GM10248 (cell line): ENCODE measurements at places on chromosomes 6 and 20.
A peak's percentile ranks its signal among the peaks of the same experiment; 100 is the strongest.

- no peak for DNase-seq
Measured at GRCh38 chr6:162999575-163000285, 272.0 kb downstream of the PACRG start.

GRCh38 chr6:149820506-149820905 lies 43.7 kb downstream of the LRP11 start:
- no peak for DNase-seq

- peak; percentile 15 for DNase-seq
Measured at GRCh38 chr20:14717134-14717999, 380.0 kb upstream of the FLRT3 start.

- no peak for DNase-seq
Measured at GRCh38 chr6:153101461-153101860, 29.6 kb downstream of the RGS17 start.

DNA sequence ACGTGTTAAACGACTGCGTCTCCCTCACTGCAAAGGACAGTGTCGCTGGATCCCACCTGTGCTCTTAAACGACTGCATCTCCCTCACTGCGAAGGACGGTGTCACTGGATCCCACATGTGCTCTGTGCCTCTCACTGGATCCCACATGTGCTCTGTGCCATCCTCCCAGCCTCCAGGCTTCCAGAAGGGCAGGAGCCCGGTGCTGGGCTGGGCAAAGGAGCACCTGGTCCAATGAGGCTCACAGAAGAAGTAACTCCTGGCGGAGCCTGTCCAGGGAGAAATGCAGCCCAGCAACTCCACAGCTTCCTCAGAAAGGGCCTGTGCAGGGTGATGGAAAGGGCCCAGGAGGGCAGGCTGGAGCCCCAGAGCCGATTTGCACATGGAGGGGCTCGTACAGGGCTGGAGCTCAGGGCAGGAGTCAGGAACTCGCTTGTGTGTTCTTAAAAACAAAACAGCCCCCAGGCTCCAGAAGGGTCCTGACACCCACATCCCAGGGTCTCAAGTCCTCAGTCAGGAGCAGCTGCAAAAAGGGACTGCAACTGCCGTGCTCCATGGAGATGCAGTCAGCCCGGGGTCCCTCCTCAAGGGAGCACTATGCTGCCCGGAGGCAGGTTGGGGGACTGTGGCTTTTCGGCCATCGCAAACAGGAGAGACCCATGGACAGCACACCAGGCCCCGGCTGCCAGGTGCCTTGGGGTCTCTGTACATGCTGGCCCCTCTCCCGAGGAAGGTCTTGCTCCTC lies 52.7 kb downstream of the DLL1 start:
- DNase-seq = no peak

DNA sequence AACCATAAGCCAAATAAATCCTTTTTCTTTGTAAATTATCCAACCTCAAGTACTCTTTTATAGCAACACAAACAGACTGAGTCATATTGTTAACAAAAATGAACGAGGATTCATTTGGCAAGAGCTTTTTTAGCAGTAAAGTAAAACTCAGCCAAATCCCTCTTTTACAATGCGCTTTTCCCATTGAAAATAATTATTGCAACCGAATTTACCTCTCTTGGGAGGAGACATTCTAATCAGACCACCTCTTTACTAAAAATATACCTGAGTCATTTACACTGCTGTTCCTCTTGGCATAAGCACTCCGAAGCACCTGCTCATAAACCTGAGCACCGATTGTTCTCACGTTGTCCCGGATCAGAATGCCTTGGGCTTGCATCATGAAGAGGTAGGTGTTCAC lies 57.4 kb downstream of the B4GALT5 start:
- DNase-seq = no peak

DNA sequence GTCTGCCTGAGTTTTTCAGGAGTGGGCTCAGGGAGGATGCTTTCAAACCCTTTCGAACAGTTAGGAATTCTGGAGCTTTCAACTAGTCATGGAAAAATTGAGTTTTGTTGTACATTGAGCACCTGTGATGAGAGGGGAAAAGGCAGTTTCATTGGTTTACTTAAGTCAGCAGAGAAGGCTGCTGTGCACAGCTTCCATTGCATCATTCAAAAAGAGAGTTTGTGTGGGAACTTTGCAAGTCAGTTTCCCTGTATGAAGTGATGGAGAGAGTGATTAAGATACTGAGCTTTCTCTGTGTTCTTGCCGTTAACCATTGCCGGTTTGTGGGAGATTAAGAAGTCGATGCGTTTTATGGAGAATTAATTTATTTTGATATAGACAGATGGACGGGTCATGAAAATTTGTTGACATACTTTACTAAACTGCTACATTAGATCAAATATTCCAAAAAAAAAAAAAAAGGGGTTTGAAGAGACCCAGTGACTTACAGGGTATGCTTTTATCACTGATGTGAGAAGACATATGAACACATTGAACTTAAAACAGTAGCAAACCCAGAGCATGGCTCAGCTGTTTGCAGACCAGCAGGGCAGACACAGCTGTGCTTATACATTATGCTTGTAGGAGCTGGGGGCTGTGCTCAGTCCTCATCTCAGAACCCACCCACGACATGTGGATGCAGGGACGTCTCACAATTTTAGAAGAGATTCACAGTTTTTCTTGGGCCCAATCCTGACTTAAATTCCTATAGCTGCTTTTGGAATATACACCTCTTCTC lies 234.1 kb downstream of the SOX4 start:
- DNase-seq = no peak

- no peak for DNase-seq
Measured at GRCh38 chr6:52209770-52210169, 23.6 kb downstream of the IL17A start.

DNA sequence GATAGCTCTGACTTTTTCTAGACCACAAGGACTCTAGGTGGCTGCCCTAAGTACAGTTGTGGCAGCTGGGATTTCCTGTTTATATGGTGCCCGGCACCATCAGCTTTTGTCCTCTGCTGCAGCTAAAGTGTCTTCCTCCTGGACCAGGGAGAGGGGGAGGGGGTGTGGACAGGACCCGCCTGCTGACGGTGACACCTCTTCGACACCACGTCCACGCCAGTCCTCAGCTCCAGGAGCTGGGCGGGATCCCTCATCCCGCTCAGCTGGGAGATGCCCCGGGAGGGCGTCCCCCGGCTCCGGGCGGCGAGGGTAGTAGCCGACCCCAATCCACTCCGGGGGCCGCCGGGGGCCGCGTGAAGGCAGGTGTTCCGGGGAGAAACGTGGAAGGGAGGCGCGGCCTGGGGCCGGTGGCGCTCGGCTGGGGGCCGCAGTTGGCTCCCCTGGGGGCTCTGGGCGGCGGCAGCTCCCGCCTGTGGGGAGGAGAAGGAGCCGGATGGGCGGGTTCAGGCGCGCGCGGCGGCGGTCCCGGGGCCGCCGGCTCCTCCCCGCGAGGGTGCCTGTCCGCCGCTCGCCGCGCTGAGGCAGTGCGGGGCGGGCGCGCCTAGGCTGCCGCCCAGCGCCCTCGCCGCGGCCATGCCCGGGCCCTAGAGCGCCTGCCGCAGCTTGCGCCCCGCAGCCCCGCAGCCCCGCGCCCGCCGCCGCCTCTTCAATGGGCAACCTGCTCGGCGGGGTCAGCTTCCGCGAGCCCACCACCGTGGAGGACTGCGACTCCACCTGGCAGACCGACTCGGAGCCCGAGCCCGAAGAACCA lies at the start of gene OGFRL1:
Gene OGFRL1, plus strand, starts transcription at position 584 of the 811 bp plus-strand sequence. Its CDS starts 126 bp downstream, at position 710.
- peak; percentile 86 for DNase-seq

GRCh38 chr6:170532867-170533488 lies 20.1 kb downstream of the PSMB1 start:
- DNase-seq = no peak

- peak; percentile 18 for DNase-seq
Measured at GRCh38 chr6:125904871-125905270, 51.7 kb upstream of the HINT3 start.

GRCh38 chr20:7622399-7622961 lies 317.8 kb downstream of the HAO1 start:
- DNase-seq = no peak

GRCh38 chr20:61743606-61744005 lies 322.1 kb downstream of the TAF4 start:
- no peak for DNase-seq

- DNase-seq = no peak
Measured at GRCh38 chr6:3509336-3509735, 52.5 kb upstream of the SLC22A23 start.

DNA sequence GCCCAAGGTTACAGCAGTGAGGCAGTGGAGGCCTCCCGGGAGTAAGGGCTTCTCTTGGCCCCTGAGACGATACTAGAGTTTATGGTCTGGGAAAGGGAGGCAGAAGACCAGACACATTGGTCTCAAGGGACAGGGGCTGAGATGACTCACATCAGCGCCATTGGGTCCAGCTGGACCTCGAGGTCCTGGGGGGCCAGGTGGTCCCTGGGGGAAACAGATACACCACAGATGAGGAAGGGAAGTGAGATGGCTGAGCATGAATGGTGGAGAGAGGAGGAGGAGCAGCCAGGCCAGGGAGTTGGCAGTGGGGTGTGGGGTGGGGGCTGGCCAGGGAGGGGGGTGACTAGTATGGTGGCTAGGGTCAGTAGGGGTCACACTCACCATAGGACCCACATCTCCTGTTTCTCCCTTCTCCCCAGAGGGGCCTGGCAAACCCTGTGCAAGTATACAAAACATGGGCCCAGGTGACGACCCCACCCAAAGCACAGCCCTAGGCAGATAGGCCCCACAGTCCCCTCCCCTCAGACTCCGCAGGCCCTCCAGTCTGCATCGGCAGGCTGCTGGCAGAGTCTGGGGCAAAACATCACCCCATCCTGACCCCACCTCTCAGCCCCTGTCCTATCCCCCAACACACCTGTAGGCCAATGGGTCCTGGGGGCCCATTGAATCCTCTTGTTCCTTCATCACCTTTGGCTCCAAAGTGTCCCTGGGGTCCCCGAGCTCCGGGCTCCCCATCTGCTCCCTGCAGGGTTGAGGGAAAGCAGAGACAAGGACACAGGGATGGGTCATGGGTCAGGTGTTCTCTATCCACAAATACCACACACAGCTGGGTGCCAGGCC lies 21.9 kb downstream of the COL11A2 start:
- no peak for DNase-seq

DNA sequence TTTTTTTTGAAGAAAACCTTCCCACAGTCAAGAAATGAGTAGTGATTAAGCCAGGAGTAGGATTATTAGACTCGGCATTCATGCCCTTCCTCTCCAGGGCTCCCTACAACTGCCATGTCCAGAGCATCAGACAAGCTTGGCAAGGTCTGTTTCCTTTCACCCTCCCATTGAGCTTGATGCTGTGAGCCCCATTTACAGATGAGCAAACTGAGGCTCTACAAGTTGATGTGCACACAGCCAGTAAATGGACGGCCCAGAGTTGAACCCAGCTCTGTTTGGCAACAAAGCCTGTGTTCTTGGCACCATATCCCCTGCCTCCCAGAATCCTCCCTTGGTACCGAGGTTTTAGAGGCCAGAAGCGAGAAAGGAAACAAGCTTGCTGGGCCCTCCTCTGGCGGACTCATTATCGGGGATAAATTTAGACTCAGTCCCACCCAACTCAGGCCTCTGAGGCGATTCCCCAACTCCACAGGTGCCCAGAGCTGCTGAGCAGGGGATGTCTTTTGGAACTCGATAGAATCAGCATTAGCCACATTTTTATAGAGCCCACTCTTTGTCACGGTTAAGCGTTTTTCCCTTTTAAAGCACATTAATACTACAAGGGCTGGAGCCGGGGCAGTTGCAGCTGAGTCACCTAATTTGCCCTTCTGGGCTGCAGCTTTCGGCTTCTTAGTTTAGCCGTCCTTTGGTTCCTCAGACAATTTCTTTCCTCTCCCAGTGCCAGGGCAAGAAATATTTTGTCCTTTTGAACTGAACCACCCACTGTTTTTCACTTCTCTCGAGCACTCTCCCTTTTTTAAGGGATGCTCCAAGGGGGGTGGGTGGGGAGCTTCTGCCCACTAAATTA lies 23.0 kb upstream of the NFATC2 start:
- no peak for DNase-seq

DNA sequence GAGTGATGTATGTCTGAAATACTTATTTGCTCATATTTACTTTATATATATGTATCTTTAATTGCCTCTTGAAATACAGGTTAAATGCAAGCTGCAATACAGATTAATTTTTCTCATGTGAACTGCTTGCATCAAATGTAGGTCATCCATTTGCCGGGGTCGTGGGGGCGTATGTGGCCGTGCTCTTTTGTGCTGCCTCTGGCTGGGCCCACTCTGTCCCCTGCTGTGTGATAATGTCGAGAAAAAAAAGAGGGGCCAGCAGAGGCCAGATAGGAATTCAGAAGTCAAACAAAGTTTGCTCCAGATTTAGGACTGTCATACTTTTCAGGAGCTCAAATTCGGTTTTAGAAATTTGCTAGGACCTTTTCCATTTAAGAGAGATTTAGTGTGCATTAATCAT lies 459.6 kb upstream of the SOX4 start:
- DNase-seq = no peak

DNA sequence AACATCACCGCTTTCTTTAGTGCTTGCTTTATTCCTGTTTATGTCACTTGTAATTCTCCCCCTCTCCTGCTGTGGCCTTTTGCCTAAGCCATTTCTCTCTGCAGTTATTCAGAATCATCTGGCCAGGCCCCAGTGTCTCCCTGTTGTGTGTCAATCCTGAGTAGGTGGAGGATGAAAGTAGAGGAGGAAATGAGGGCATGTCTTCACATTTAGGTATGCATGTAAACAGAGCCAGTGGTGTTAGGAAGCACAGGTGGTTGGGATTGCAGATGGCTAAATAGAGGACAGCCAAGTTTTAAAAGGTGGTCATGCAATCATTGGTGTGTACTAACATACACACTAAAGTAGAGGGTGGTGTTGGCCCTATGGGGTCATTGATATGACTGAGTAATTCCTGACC lies 5.2 kb downstream of the PRSS35 start:
- DNase-seq = no peak

- DNase-seq = no peak
Measured at GRCh38 chr20:14963262-14963663, 625.9 kb upstream of the FLRT3 start.

DNA sequence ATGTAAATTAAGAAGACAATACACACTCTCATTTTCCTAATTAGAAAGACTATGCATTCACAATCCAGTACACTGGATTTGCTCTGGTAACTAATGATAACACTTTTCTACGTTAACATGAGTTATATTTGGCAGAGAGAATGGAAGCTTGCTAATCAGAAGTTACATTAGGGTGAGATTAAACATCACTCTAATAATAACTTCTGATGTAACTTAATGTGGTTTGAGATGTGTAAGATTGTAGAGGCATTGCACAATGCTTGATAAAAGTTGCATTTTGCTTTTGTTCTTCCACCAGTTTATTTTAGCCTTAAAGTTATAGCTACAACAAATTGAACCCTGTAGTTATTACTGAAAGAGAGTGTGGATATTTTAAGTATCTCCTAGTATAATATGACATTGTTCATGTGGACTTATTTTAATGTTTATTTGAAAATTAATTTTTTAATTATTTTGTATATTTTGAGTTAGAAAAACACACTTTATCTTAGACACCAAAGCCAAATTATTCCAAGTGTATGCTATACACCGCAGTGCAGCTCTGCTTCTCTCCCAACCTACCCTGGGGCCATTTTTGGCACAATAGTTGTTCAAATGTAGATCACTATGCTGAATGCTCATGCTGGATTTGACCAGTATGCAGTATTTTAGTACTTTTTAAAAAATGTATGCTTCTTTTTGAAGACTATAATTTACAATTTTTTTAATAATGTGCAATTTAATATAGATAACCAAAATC lies 143.2 kb downstream of the SLC16A10 start:
- no peak for DNase-seq
